Smooth muscle cell of bladder (primary cell): ENCODE measurements at places on chromosomes 6 and 20. TPM values are rescaled to one million over a fixed set of nuclear protein-coding genes. Genes with fewer than 3 reads are reported as not detected.

Gene CGA
- total RNA-seq, result 0.09 TPM in 1 of 2 replicates, not detected in the other

Gene IL20RA
- 0.14 and 0.55 TPM in 2 replicates for total RNA-seq

Gene NT5E
- 235 and 363 TPM in 2 replicates for total RNA-seq

Gene OPRL1
- 1.6 and 1.9 TPM in 2 replicates for total RNA-seq
